ENCODE measurements at places on chromosomes 1 and 21.

GRCh38 chr1:21437341-21437640 is 2.6 kb upstream of the NBPF3 start:
- DNase-seq: no peak

DNA sequence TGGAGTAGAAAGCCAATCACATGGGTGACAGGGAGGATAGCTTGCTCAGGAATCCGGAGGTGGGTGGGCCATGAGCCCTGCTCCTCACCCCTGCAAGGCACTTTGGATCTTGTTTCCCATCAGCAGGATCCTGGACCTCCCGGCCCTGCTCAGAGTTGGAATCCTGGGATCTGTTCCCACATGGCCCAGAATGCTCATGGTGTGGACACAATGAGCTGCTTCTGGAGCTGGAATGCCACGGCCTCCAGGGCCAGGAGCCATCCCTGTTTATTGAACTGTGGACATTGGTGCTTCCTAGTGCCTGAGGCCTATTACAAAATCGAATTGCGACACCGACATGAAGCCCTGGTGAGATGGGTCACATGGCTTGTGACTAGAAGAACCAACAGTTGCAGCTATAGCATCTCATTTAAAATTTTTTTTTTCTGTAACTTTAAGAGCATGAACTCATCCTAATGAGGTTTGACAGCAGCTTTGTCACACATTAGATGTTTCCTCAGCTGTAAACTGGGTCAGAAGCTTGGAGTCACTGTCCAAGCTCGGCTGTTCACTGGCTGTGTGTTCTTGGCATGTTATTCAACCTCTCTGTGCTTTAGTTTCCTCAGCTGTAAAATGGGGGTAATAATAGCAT is 40.4 kb upstream of the GOLT1A start:
- no peak for DNase-seq

DNA sequence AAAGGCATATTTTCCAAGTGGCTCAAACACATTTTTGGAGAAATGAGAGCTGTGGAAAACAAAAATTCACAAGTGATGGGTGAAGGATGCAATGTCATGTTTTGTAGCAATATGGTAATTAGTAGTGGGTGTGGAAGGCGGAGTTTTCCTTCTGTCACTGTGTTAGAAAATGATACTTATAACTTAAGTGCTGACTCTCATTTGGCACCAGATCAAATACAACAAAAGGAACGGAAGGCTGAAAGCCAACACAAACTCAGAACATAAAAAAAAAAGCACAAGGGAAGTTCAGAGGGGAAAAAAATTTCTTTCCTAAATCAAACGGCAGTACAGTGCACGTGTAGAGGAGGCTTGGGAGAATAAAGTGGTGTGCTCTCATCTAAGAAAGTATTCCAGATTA is at the start of gene TNFSF18:
TNFSF18 (minus strand) TSS at position 77 of the 400 bp plus-strand sequence; CDS start at position 32, 45 bp downstream.
- peak; percentile 22 for DNase-seq

DNA sequence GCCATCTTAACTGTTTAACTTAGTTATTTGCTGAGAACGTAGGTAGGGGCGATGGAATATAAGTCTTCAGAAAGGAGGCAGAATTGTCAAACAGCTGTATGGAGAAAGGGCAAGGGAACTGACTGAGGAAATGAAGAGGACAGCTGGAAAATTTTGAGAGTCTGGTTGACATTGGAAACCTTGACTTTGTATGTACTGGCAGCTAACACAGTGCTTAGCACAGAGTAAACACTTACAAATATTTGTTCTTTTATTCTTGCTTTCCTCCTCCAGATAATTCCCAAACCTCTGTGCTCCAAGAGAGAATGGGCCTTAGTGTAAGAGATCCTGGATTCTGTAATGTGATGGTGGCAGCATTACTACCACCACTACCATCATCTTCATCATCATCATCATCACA is 91.3 kb downstream of the ZSCAN20 start:
- no peak for DNase-seq

- peak; percentile 94 for DNase-seq
Observed at GRCh38 chr1:156123356-156124196, 9.1 kb downstream of the LMNA start.
